ENCODE measurements at places on chromosomes 12 and 14.
A peak's percentile ranks its signal among the peaks of the same experiment; 100 is the strongest.

- no peak for DNase-seq
- no peaks in the 10 kb centered on the region for H3K27me3 ChIP-seq
- no peak overlapping the region for H3K4me3 ChIP-seq
- no peaks in the 10 kb centered on the region for H3K4me1 ChIP-seq
- no peak overlapping the region for H3K27ac ChIP-seq
- H3K36me3 ChIP-seq = no peaks in the 10 kb centered on the region
Observed at GRCh38 chr12:113647048-113647447, 175.4 kb upstream of the LHX5 start.

GRCh38 chr12:90836689-90837088 is 118.3 kb downstream of the CCER1 start:
- no peaks in the 10 kb centered on the region for H3K4me1 ChIP-seq
- no peak overlapping the region for H3K27ac ChIP-seq
- H3K4me3 ChIP-seq = no peak overlapping the region
- H3K27me3 ChIP-seq = no peaks in the 10 kb centered on the region
- H3K36me3 ChIP-seq = no peaks in the 10 kb centered on the region
- DNase-seq = no peak

GRCh38 chr12:20404576-20405346 is 36.4 kb downstream of the PDE3A start:
- no peak for DNase-seq
- H3K36me3 ChIP-seq = no peaks in the 10 kb centered on the region
- no peak overlapping the region for H3K27ac ChIP-seq
- H3K27me3 ChIP-seq = no peaks in the 10 kb centered on the region
- H3K4me1 ChIP-seq = peaks cover 49% of the 10 kb centered on the region

DNA sequence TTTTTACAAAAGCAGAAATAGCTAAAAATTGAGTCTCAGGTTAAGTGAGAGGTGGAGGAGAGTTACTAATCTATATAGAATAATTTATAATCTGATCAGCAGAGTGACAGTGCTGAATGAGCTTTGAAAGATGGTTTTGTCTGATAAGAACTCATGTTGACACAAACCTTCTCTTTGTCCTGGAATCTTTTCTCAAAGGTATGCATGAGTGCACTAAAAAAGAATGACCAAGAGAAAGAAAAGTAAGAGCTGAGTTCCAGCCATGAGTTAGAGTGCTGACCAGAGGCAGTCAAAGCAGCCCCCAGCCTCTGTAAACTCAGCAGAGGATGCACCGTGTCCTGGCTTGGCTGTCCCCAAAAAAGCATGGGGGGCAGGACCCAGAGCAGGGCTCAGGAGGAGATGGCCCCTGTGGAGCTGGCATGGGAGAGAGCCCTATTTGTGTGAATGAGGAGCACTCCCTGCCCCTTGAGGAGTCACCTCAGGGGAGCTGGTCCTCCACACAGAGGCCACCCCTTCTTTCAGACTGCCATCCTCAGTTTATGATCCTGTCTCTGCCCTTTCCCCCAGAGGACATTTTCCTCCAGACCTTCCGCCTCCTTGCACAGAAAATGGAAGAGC is 129.8 kb downstream of the SEC23A start:
- no peaks in the 10 kb centered on the region for H3K36me3 ChIP-seq
- no peak for DNase-seq
- no peaks in the 10 kb centered on the region for H3K4me1 ChIP-seq
- H3K4me3 ChIP-seq = no peak overlapping the region

DNA sequence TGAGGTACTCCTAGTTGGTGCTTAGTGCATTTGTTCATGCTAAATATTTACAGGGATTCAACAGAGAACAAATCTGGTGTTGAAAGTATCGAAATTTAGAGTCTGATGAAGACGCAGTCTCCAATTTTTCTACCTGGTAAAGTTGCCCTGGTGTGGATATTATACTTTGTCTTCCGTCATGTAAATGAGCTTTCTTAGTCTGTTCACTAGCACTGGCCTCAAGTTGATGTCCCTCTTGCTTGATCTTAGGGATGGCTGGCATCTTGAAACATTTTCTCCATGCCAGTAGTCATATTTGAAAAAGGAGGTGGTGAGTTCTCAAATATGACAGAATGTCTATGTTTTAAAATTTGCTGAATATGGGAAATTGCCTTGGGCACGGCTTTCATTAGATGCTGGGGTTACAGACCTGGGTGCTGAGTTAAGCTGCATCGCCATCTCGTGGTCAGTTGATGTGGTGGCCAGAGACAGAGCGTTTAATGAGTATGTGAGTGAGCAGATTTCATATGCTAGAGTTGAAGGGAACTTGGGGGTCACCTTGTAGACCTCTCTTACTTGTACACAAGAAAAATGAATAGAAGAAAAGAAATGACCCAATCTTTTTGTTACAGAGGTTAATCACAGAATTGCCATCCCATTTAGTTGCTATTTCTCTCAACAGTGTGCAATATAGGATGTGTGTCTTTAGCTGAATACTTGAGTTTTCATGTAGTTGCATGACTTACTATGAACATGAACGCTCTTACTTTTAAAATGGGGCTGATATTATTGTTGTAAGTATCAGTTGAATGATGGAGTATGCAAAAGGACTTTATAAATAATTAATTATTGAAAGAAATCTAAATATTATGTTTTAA is 172.8 kb upstream of the DCN start:
- H3K27me3 ChIP-seq = no peaks in the 10 kb centered on the region
- H3K4me1 ChIP-seq = no peaks in the 10 kb centered on the region
- no peak overlapping the region for H3K27ac ChIP-seq
- peak; percentile 73 for DNase-seq

DNA sequence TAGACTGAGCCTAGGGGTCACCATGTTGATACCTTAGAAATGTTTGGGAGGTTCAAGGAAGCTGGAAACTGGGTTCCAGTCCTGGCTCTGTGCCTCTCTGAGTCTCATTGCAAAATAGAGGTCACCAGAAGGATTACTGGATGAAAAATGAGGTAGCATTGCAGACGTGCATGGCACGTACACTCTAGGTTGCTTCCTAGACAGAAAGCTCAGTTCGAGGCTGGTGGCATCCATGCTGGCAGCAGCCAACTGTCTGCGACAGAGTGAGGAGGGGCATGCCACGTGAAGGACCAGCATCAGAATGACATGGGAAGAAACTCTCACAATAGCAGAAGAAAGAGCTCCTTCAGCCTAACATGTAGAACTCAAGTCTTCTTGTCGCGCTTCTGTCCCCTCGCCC is 4.6 kb upstream of the CYP46A1 start:
- no peak overlapping the region for H3K27ac ChIP-seq
- no peaks in the 10 kb centered on the region for H3K27me3 ChIP-seq
- no peak overlapping the region for H3K4me3 ChIP-seq
- peaks cover 9% of the 10 kb centered on the region for H3K4me1 ChIP-seq
- no peaks in the 10 kb centered on the region for H3K36me3 ChIP-seq

- no peaks in the 10 kb centered on the region for H3K36me3 ChIP-seq
- no peaks in the 10 kb centered on the region for H3K4me1 ChIP-seq
- no peak overlapping the region for H3K27ac ChIP-seq
- no peak for DNase-seq
Observed at GRCh38 chr14:29892327-29892726, 35.3 kb downstream of the PRKD1 start.

- H3K36me3 ChIP-seq = peaks cover 17% of the 10 kb centered on the region
- no peak for DNase-seq
- peak overlapping the region; percentile 95 for H3K4me3 ChIP-seq
- H3K27me3 ChIP-seq = no peaks in the 10 kb centered on the region
- H3K4me1 ChIP-seq = peaks cover 23% of the 10 kb centered on the region
Observed at GRCh38 chr12:2794191-2794735, 507 bp upstream of the FKBP4 start.

DNA sequence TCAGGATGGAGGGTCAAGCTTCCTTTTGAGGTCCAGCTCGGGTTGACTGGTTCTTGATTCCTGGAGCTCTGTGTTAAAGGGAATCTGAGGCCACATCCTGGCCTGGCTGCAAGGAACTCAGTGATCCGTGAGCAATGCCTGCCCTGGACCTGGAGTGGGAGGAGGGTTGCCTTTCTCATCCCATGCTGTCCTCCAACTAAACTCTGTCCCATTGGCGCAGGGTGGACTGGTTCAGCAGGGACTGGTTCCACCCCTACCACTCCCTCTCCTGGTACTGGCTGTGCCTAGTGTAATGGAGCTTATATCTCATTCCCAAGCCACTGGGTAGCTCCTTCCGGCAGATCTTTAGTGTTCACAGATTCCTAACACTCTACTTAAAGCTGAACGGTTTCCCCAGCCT is 3.9 kb upstream of the CMKLR1 start:
- no peaks in the 10 kb centered on the region for H3K27me3 ChIP-seq
- H3K4me3 ChIP-seq = no peak overlapping the region
- no peaks in the 10 kb centered on the region for H3K36me3 ChIP-seq
- H3K27ac ChIP-seq = peak overlapping the region; percentile 87
- DNase-seq = no peak

DNA sequence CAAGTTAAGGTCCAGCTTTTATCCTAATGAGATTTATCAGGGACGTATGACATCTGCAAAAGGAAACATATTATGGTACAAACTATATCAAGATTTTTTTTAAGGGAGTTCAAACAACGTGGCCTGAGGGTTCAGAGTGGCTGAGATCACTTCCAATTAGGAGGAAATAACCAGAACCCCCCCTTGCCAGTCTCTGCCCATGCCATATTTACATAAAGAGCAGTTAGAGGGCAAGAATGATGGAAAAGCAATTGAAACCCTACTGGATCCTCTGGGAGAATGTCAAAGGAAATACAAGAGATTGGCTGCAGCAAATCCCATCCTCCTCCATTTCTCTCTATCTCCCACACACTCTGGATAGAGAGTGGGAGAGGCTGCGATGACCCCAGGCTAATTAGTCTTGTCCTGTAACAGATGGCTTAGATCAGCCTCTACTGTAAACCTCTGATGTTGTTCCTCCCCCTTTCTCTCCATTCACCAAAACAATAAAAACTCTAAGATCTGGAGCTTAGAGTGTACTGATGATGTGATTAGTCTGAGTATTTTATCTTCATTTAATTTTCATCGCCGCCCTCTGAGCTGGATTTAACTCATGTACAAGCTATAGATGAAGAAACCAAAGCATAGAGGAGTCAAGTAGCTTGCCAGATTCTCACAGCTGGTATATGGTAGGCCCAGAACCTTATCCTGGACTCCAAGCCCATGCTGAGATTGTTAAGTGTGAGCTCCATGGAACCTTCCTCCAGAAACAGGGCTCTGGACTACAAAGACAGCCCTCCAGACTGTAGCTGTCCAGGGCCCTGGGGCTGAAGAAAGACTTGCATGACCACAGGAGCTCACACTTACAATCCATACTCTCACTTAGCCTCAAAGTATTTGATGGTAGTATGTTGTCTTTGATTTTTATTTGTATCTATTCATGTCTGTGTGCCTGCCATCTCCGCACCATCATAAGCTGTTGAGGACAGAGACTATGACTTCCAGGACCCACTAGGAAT is 54.1 kb upstream of the GNG2 start:
- H3K4me3 ChIP-seq = no peak overlapping the region
- no peaks in the 10 kb centered on the region for H3K27me3 ChIP-seq
- no peak overlapping the region for H3K27ac ChIP-seq
- no peaks in the 10 kb centered on the region for H3K4me1 ChIP-seq

- H3K4me3 ChIP-seq = no peak overlapping the region
- H3K27ac ChIP-seq = no peak overlapping the region
- H3K27me3 ChIP-seq = peaks cover 4% of the 10 kb centered on the region
- no peak for DNase-seq
- no peaks in the 10 kb centered on the region for H3K36me3 ChIP-seq
- H3K4me1 ChIP-seq = no peaks in the 10 kb centered on the region
Observed at GRCh38 chr12:101238306-101238705, 28.3 kb upstream of the SLC5A8 start.
